ENCODE measurements at places on chromosomes 2 and 18. TPM values are rescaled to one million over a fixed set of nuclear protein-coding genes. Genes with fewer than 3 reads are reported as not detected.

Gene SPDYA
- 2.3 TPM for total RNA-seq

Gene IL37
- not detected for total RNA-seq

GRCh38 chr2:133609664-133610063 lies 41.4 kb upstream of the NCKAP5 start:
- no peak for DNase-seq

- no peak for DNase-seq
These were observed 4.2 kb upstream of the AFF3 start for GRCh38 chr2:100146657-100146960.

- DNase-seq: no peak
These were observed 28.8 kb downstream of the LOXHD1 start for GRCh38 chr18:46628206-46628605.

DNA sequence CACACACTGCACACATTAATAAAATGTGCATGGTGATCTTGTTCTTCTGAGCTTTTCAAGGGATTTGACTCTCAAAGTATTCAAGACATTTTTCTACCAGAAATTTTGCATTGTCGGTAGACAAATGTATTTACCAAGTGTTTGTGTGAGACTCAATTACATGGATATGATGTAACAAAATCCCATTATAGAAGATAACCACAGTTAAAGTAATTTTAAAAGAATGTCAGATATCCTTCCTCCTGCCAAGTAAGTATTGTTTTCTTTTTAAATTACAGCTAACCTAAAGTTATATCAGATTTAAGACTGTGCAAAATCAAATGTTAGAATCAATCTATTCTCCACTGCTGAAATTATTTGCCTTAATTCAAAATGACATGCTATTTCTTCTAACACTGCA lies 1344.5 kb upstream of the CHAC2 start:
- no peak for DNase-seq

Data from spinal cord (tissue), 10 donors.